ENCODE measurements at places on chromosomes 16 and 17. TPM values are rescaled to one million over a fixed set of nuclear protein-coding genes. Genes with fewer than 3 reads are reported as not detected.

Gene MYOCD
- not detected for total RNA-seq

Gene GNAO1
- total RNA-seq: not detected

Gene MGAT5B
- total RNA-seq: 0.53 TPM

Gene MRPS23
- total RNA-seq: 46.7 TPM

Gene MEOX1
- not detected for total RNA-seq

Gene KRTAP17-1
- not detected for total RNA-seq

Gene KRTAP4-3
- not detected for total RNA-seq

Gene IRX5
- 0.99 TPM for total RNA-seq

Gene HOXB5
- total RNA-seq: not detected

Gene HAS3
- 4.1 TPM for total RNA-seq

Gene PPL
- total RNA-seq: 0.26 TPM

Gene EVI2B
- total RNA-seq: 0.14 TPM

Gene PRRT2
- 0.71 TPM for total RNA-seq

Gene OMG
- 0.26 TPM for total RNA-seq

Gene TMC7
- total RNA-seq: 3.3 TPM

Gene RND2
- total RNA-seq: 0.35 TPM

Gene ASPA
- not detected for total RNA-seq

Gene KRT17
- 3.8 TPM for total RNA-seq

Gene TEX19
- total RNA-seq: not detected

Gene PYY
- not detected for total RNA-seq

Gene C17orf50
- total RNA-seq: not detected

Gene BRD7
- 55.3 TPM for total RNA-seq

Gene MEIOB
- total RNA-seq: not detected

Gene ICAM2
- total RNA-seq: 668 TPM

Gene SCN4A
- 0.07 TPM for total RNA-seq

Gene CD79B
- total RNA-seq: 1.5 TPM

Gene TLCD1
- 1.4 TPM for total RNA-seq

Gene PLLP
- total RNA-seq: 8.4 TPM

Gene SYCE1L
- total RNA-seq: 2.8 TPM

Gene CRYBA1
- not detected for total RNA-seq

Gene DRC7
- total RNA-seq: 0.21 TPM

Gene SEPTIN1
- not detected for total RNA-seq

Gene TPSG1
- not detected for total RNA-seq

Gene ZNF207
- 114 TPM for total RNA-seq

Gene EPX
- total RNA-seq: not detected

Gene CACNA1G
- 0.04 TPM for total RNA-seq

Gene TNFRSF13B
- total RNA-seq: not detected

Gene SMIM22
- total RNA-seq: not detected

Gene SLFN12L
- total RNA-seq: 0.07 TPM

Gene CDH8
- not detected for total RNA-seq

Gene ENO3
- total RNA-seq: 1.3 TPM

Gene HEATR9
- not detected for total RNA-seq

Gene EME1
- 5.5 TPM for total RNA-seq

Gene XPO6
- 76.8 TPM for total RNA-seq

Gene NAT9
- 31.3 TPM for total RNA-seq

Gene QPRT
- 0.13 TPM for total RNA-seq

Gene NPB
- total RNA-seq: 0.20 TPM

Gene HYDIN
- 0.07 TPM for total RNA-seq

Gene TUFM
- 199 TPM for total RNA-seq

Gene HASPIN
- total RNA-seq: 8.9 TPM

Gene MYO15A
- total RNA-seq: 0.20 TPM

Gene GFOD2
- total RNA-seq: 41.6 TPM

Gene CDR2L
- 15.7 TPM for total RNA-seq

Gene USP10
- 65.3 TPM for total RNA-seq

Gene SDK2
- 0.04 TPM for total RNA-seq

Gene CD300H
- total RNA-seq: not detected

Measured in pulmonary artery endothelial cell (primary cell).